ENCODE measurements at places on chromosomes 13 and 19.

GRCh38 chr13:31015199-31015598, 82.7 kb downstream of the TEX26 start:
- no peak for DNase-seq

DNA sequence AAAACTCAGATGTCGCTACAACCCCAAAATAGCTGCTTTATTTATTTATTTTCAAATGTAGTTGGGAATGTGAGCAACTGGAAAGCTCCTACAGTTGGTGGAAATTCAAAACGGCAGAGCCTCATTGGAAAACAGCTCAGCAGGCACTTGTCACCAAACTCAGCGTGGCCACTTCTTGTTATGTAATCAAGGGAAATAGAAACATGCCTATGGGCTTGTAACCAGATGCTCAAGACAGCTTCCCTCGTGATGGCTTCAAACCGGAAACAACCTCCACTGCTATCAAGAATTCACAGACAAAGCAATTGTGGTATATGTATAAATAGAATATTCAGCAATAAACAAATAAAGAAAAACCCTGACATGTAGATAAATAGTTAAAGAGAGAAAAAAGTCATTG, 627.8 kb upstream of the SLC10A2 start:
- DNase-seq = no peak

GRCh38 chr13:33556828-33557227, 261.1 kb upstream of the RFC3 start:
- no peak for DNase-seq

DNA sequence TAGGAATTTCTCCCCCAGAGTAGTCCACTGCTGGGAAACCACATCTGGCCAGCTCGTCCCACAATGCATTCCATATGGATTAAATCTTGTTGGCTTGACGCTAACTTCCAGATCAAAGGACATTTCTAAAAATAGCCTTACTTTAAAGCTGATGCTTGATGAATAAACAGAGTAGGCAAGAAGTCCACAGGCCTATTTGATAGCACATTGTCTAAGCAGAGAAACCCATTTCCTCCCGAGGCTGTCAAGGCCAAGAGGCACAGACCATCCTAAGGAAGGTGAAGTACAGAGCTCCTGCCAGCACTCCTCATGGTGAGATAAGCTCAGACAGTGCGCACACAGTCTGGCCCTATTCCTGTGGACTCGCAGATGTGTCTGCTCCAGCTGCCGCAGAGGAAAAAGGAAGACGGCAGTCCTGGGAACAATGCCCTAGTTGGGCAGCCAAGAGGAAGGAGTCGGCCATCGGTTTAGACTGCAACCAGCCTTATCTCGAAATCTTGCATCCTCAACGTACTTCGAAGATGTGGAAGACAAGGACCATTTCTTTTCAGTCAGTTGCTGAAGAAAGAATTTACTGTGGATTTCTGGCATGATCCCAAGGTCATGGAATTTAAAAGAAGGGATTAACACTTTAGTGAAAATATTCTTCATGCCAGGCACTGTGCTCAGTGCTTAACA, 156.8 kb downstream of the RGCC start:
- no peak for DNase-seq

- no peak for DNase-seq
These were observed 32.6 kb upstream of the MTIF3 start for GRCh38 chr13:27482983-27483382.

DNA sequence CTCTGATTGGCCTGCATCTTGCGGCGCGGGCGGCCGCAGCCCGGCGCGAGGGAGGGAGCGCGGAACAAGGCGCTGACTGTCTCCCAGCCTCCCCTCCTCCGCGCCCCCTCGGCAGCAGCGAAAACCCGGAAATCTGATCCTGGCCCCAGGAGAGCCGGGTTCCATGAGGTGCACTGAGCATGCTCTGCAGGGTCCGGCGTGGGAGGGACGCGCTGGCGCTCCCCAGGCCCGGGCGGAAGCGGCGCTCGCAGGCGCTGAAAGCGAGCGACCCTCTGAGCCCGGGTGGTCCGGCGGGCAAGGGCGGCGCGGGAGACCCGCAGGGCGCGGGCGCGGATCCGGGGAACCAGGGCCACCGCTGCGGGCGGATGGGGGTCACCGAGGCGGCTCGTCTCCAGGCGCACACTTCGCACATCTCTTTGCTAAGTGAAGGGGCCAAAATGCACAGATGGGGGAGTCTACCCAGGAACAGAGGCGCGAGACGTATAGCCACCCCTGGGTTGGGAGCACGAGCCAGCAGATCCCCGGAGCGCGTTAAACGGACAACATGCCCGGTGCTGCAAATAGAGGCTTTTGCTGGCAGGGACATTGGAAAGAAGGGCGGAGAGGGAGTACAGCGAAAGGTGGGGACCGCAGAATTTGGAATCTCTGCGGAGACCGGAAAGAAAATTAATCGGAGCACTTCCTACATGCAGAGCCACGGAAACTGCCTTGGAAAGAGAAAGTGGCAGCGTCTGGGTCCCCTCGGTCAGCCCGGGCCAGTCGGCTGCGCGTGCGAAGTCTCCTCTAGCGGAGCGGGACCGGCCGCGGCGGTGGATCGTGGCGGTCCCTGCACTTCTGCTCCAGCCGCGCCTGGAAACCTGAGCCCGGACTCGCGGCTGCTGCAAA, 510 bp upstream of the PCDH9 start:
- peak; percentile 66 for DNase-seq

DNA sequence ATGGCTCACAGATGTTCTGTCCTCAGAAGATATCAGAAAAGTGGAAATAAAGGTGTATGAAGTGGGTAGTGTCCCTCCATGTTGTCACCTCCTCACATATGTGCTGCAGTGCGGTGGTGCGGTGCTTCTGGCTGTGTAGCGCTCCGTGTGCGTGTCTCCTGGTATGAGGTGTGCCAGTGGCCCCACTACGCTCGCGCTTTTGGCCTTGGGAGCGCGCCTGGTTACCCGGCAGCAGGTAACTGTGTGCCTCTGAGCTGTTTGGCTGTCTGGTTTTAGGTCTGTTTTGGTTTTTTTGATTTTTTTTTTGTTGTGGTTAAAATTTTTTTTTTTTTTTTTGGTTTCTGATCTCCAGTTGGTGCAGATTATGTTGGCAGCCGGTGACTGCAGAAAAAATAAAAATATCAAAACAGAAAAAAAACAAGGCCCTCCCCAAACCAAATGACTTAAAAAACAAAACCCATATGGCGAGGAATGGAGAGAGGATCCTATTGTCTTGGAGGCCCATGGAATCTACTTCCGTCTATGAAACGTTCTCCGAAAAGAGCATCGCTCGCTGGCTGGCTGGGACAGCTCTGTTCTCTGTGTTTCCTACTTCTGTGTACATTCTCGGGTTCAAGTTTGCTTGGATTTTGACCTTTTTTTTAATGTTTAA, 7.9 kb downstream of the HNRNPL start:
- no peak for DNase-seq

DNA sequence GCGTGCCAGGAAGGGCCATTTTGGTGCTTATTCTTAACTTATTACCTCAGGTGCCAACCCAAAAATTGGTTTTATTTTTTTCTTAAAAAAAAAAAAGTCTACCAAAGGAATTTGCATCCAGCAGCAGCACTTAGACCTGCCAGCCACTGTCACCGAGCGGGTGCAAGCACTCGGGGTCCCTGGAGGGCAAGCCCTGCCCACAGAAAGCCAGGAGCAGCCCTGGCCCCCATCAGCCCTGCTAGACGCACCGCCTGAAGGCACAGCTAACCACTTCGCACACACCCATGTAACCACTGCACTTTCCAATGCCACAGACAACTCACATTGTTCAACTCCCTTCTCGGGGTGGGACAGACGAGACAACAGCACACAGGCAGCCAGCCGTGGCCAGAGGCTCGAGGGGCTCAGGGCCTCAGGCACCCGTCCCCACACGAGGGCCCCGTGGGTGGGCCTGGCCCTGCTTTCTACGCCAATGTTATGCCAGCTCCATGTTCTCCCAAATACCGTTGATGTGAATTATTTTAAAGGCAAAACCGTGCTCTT, 49.3 kb downstream of the RAB20 start:
- DNase-seq = no peak

DNA sequence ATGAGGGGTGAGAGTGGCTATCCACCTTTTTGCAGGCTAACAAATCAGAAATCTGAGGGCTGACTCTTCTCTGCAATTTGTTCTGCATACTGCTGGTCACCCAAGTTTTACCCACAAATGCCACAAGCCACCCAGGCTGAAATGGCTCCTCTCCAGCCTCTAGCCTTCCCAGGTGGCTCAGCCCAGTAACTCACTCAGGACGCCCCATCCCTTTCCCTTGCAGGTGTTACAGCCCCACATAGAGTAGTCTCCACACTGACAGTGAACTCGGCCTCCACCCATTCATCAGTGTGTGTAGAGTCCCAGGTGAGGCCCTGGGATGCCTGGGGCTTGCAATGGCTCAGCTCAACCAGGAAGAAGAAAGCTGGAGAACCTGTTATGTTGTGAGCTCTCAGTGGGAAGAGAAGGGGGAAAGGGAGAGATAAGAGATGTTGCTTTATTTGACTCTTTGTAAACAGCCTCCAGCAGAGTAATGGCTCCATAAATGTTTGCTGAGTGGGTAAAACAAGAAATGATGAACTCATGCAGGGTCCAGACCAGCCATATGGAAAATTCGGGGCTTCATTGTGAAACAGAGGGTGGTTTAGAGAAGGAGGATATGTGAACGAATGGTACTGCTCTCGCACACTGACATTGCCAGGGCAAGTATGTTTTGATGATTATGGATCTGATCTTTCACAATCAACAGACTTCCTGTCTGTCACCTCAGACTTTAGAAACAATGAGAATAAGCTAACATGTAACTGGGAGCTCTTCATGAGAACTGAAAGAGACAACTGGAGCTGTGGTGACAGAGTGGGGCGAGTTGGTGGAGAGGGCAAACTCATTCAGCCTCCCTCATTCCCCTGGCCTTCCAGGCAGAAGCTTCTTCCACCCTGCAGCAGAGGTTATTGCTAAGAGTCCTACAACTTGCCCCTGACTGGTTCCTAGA, 74.2 kb upstream of the RFC3 start:
- DNase-seq = no peak

- no peak for DNase-seq
These were observed 16.5 kb downstream of the LRRC4B start for GRCh38 chr19:50551715-50552187.

DNA sequence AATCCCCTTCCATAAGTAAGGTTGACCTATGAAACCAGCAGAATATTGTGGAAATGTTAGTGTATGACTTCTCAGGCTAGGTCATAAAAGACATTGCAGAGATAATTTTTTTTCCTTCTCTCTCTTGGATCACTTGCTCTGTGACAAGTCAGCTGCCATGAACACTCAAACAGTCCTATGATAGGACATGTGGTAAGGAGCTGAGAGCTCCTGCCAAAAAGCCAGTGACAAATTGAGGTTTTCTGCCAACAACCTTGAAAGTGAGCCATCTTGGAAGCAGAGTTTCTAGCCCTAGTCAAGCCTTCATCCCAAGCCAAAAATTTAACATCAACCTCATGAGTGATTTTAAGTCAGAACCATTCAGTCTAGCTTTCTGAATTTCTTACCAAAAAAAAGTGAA, 270.9 kb upstream of the NBEA start:
- DNase-seq = no peak

- no peak for DNase-seq
These were observed 2.5 kb upstream of the FBXL3 start for GRCh38 chr13:77029436-77029835.

DNA sequence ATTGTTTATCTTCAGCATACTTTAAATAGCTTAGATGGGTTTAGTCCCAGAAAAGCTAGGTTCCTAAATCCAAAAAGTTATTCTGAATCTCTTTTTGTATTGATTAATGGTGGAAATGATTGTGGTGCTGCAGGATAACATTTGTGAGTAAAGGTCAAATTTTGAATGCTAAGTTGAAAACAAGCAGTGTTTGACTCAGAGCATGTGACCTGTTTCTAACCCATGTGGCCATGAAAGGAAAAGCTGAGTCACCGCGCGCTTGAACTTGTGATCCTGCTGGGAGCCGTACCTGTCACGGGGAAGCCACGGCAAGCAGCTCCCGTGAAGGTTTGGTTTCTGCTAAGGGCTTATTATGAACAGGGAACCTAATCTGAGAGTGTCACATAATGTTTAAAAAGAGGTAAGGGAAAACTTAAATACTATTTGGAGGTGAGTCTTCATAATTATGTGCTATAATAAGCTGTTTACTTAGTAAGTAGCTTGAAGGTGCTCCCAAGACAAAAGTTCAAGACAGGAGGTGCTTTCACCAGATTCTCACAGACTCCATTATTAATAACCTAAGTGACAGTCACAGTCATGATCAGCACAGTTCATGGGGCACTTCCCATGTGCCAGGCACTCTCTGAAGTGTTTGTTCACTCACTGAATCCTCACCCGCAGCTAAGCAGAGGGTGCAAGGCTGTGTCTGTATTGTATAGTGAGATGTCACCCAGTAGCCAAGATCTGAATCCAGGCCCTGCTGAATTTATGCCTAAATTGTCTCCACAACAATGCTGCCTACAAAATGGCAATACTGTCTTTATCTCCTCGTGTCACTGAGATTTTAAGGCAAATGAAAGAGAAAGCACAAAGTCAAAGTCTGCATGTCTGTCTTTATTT, 286.5 kb downstream of the MYO16 start:
- DNase-seq = peak; percentile 51

DNA sequence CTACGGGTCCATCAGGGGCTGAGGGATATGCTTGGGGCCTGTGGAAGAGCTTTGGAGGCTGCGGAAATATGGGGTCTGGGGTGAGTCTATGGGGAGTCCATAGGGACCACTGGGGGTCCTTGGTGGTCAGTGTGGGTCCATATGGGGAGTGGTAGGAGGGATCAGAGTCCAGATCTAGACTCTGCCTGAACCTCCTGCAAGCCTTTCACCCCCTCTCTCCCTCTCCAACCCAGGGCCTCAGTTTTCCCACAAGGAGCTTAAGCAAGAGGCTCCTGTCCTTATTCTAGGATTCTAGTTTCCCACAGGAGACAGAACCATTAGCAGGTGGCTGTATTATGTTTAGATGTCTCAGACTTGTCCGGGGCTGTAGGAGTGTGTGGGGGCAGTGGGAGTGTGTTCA, 161.9 kb upstream of the TSHZ3 start:
- DNase-seq = no peak

GRCh38 chr13:56659041-56659471, 481.7 kb upstream of the PRR20A start:
- no peak for DNase-seq

DNA sequence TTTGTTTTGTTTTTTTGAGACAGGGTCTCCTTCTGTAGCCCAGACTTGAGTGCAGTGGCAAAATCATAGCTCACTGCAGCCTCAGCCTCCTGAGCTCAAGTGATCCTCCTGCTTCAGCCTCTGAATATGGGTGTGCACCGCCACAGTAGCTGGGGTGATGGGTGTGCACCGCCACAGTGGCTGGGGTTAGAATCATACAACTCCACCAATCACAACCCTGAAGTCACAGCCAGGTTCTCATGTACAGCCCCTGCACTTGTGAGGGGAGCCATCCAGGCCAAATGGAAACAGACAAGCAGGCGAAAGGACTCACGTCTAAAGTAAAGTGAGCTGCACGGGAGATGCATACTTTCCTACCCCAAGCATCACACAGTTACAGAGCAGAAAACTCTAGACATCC, 63.1 kb upstream of the RANBP3 start:
- DNase-seq = no peak

- no peak for DNase-seq
These were observed 52.5 kb upstream of the POMP start for GRCh38 chr13:28606466-28606865.

GRCh38 chr13:95217920-95218830, 83.1 kb downstream of the ABCC4 start:
- no peak for DNase-seq
